BE2C (cell line): ENCODE measurements at places on chromosomes 5 and 9.

DNA sequence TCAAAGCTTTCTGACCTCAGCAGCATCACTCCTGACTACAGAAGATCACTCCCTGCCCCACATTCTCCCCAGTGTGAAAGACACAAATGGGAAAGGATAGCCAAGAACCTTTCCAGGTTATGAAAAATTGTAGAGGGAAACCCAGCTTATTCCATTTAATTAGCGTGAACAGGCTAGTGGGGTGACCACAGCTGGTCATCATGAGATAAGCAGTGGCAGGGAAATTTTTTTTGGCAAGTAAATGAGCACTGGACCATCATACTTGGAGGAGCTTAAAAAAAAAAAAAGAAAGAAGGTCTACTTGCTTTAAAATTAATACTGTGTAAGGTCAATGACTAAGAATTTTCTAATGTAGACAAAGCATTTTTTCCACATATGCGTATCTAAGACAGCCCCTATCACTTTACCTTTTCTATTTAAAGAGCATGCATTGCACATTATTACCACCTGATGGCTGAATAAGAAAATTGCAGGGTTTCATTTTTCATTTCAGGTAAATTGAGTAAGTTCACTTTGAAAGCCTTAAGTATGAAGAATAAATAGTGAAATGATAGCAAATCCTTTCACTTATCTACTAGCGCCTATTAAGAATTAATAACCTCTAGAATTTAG, 123.6 kb downstream of the ELAVL2 start:
- DNase-seq: no peak

- peak; percentile 85 for DNase-seq
Observed at GRCh38 chr9:126550891-126551351, 62.8 kb upstream of the LMX1B start.

DNA sequence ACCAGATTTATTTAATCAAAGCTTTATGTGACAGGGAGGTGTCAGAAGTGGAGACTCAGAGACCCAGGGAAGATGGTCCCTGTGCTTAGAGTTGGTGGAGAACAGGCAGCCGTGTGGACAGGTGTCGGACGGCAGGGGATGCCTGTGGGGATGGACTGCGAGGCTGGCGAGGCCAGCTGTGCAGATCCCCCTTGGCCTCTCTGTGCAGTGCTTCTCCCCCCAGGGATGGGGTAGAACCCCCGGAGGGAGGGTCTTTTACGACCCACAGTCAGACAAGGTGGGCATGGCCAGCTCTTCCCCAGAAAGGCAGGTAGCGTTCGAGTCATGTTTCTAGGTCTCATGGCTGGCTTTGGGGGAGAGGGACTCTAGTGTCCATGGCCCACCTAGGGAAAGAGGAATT, 4.7 kb upstream of the SLC2A6 start:
- no peak for DNase-seq

- no peak for DNase-seq
Observed at GRCh38 chr9:135415586-135415985, 64.0 kb upstream of the PPP1R26 start.

GRCh38 chr5:79475152-79475466, 38.8 kb downstream of the HOMER1 start:
- DNase-seq: no peak

GRCh38 chr9:91119142-91119541, 242.6 kb downstream of the AUH start:
- no peak for DNase-seq

GRCh38 chr5:154868702-154869101, 10.3 kb downstream of the CNOT8 start:
- DNase-seq: peak; percentile 63

GRCh38 chr5:98454407-98454806, 319.1 kb upstream of the RGMB start:
- no peak for DNase-seq

DNA sequence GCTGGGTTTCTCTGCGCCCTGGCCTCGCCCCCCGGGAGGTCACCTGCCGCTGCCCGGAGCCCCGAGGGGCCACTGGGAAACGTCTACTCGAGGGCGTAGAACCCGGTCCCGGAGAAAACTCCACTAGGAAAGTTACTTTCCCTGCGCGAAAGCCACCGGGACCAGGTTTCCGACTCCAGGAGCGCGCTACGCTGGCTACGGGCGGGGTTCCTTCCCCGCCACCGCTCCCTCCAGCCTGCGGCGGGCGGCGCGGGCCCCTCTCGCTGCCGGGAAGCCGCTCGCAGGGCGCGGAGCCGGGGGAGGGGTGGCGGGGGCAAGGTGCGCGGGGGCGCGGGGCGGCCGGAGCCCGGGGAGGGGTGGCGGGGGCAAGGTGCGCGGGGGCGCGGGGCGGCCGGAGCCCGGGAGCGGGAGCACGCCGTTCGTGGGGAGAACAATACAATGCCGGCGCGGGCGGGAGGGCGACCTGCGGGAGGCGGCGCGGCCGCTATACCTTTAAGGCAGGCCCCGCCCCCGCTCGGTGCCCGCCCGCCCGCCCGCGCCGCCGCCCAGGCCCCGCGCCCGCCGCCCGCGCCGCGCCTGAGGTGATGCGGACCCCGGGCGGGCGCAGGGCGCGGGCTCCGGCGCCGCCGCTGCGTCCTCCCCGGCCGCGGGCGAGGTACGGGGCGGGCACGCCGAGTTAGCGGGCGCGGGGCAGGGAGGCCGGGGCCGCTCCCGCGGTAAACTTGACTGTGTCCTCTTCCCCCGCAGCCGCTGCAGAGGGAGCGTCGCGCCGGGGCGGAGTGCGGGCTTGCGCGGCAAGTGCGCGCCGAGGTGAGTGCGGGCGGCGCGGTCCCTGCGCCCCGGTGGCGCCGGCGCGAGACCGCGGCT, 278.1 kb downstream of the AOPEP start:
- peak; percentile 80 for DNase-seq

DNA sequence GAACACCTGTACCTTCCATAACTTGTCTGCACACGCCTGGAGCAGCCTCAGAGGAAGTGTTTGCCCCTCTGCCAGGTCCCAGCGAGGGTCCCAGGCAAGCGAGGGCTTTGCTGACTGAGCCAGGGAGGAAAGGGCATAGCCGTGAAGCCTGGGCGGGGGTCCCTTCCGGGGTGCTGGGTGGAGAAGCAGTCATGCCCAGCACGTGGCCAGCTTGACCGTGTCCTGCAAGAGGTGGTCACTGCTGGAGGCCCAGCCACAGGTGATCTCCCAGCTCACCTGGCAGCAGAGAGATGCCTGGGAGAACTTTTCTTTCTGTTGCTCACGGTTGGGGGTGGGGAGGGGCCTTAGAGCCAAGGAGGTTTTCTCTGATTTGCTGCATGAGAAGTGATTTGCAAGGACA, 195.3 kb downstream of the CACNA1B start:
- DNase-seq: no peak

DNA sequence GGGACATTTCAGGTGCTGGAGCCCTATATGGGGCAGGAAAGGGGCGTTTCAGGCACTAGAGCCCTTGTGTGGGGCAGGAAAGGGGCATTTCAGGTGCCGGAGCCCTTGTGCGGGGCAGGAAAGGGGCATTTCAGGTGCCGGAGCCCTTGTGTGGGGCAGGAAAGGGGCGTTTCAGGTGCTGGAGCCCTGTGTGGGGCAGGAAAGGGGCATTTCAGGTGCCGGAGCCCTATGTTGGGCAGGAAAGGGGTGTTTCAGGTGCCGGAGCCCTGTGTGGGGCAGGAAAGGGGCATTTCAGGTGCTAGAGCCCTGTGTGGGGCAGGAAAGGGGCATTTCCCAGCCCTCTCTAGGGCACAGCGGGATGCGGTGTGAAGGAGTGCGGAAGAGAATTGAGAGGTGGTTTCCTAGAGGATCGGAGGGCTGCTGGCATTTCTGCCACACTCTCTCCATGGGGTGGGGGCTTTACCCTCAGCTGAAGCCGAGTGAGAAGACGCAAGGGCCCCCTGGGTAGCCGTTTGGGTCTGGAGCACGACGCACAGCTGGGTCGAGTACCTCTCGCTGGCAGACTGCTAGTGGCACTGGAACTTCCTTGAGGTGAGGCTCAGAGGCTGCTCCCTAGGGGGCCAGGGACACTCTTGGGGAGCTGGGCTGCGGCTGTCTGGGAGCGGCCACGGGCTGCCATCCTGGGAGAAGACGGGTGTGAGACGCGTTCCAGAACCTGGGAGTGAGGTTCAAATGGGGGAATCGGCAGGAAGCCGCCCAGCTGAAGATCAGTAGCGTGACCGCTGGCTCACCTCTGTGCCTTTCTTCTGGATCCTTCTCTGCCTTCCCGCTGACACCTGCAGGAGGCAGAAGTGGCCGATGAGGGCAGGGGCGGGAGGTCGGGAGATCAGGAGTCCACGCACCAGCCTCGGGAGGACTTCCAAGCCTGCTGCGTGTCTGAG, 122.6 kb upstream of the IRX4 start:
- DNase-seq: no peak

- peak; percentile 62 for DNase-seq
Observed at GRCh38 chr9:82601293-82601771, 461.6 kb downstream of the RASEF start.

GRCh38 chr5:5422819-5423515, 490 bp downstream of the ICE1 start:
- no peak for DNase-seq

DNA sequence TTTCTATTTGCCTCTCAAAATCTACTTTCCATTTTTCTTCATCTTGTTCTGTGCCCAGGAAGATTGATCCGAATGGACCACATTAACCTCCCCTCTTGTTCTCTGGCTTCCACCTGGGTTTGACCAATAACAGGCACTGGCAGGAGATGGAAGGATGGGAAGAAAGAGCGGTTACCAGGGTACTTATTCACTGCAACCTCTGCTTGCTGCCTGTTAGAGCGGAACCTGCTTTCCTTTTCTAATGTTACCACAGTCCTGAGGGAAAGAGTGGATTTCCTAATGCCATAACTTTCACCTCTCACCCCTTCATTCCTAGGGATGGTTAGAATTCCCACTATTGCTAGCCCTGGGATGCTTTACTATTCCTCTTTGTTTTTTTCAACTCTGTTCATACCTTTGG, 262.1 kb downstream of the RFX3 start:
- DNase-seq: no peak

DNA sequence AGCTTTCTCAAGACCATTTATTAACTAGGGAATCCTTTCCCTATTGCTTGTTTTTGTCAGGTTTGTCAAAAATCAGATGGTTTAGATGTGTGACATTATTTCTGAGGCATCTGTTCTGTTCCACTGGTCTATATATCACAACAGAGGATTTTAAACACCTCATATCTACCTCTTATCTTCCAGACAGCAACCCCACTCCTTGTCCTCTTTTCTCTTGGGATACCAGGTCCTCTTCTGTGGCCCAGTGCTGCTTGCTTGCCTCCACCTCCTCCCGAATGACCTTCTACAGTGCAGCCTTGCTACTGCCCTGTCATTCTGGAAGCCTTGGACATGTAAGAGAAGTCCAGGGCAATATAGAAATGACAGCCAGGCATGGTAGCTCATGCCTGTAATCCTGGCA, 30.6 kb upstream of the KLF4 start:
- DNase-seq: no peak

GRCh38 chr5:131355971-131356528, 92.2 kb downstream of the CDC42SE2 start:
- no peak for DNase-seq

GRCh38 chr9:112784020-112784785, 33.6 kb downstream of the SNX30 start:
- peak; percentile 38 for DNase-seq

- no peak for DNase-seq
Observed at GRCh38 chr9:1005043-1005667, 28.7 kb downstream of the DMRT3 start.

DNA sequence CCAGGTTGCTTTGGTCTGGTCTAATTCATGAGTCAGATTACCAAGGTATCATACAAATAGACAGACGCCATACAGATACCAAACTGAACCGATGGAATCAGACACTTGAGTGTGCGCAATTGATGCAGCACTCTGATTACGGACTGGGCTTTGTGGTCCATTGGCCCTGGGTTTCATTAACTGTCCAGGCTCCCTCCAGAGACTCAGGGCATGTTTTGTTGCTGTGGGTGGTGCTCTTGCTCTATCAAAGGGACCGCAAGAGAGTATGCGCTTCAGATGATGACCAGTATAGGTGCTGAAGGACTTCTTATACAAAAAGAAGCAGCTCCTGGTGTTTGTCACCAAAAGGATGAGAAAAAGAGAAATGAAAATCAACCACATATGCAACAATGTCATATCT, 36.9 kb upstream of the ANKRD55 start:
- DNase-seq: peak; percentile 63

GRCh38 chr5:139806111-139806510, 10.5 kb downstream of the PSD2 start:
- no peak for DNase-seq

DNA sequence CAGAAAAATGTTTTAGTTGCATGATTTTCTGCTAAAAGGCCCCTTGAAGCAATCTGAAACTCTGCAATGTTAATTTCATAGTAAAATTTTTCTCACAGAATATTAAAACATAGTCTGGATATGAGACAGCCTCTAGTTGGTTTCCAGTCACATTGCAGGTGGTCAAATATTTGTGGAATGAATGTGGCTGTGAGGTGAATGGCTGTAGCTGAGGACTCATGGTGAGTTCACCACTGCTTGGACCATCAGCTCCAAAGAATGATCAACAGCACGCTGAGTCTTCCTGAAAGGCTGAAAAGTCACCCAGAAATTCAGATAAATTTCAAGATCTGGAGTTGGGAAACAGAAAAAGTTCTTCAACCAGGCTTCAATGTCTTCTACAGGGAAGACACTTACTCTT, 79.8 kb downstream of the MAT2B start:
- no peak for DNase-seq

DNA sequence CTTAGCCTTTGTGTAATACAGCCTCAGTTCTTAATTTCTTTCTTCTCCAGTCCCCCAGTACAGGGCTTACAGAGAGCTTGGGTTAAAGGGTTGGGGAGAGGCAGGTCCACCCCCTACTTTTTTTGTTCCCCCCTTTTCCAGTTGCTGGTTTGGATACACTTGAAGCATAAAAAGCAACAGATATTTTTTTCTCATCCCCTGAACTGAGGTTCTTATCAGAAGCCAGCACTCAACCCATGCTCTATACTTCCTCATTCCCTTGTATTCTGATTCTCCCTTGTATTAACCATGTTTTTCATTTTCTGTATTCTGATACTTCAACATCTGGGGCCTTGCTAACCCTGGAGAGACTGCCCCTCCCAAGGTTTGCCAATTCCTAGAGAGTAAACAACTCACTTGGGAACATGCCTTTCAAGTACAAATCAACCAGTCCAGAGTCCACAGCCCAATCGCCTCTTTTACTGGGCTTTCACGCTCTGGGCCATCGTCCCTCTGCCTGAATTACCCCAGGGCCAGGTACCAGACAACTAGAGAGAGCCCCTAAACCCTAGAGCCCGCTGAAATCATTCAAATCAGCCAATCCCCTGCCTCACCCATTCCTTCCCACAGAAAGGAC, 333.4 kb upstream of the PUM3 start:
- DNase-seq: no peak

- DNase-seq: peak; percentile 70
Observed at GRCh38 chr5:125480911-125481310, 734.5 kb upstream of the ZNF608 start.

- DNase-seq: no peak
Observed at GRCh38 chr5:28580616-28581015, 1542.2 kb upstream of the CDH9 start.

GRCh38 chr5:176895831-176896230, 3.3 kb downstream of the HK3 start:
- DNase-seq: no peak

DNA sequence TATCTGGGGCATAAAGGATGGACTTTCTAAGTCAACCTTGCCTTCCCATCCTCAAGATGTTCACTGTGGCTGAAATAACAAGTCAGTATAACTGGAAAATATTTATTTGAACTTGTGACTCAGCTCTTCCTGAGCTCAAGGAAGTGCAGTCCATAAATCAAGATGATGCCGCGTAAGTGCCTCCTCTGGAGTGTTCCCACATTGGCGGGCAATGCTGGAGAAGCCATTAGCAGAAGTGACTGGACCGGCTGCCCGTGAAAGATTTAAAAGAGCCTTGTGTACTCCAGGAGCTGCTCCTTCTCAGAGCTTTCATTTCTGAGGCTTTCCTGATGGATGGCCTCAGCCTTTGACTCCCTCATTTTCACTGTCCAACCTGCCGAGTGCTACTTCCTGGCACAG, 17.4 kb downstream of the TMOD1 start:
- no peak for DNase-seq
